ENCODE measurements at places on chromosomes 7 and 10. TPM values are rescaled to one million over a fixed set of nuclear protein-coding genes. Genes with fewer than 3 reads are reported as not detected.

PURB gene
- 3.3 TPM for polyA plus RNA-seq

ASZ1 gene
- 0.70 TPM for polyA plus RNA-seq

C10orf62 gene
- polyA plus RNA-seq: not detected

ADIRF gene
- polyA plus RNA-seq: 0.40 TPM

VSTM4 gene
- 3.6 TPM for polyA plus RNA-seq

HTR7 gene
- not detected for polyA plus RNA-seq

EBLN1 gene
- not detected for polyA plus RNA-seq

GNG11 gene
- polyA plus RNA-seq: 21.3 TPM

SLC16A12 gene
- polyA plus RNA-seq: 7.6 TPM

NAPEPLD gene
- polyA plus RNA-seq: 15.7 TPM

PRKAR1B gene
- polyA plus RNA-seq: 48.6 TPM

XRCC2 gene
- 4.4 TPM for polyA plus RNA-seq

MTERF1 gene
- polyA plus RNA-seq: 12.0 TPM

CDC14C gene
- polyA plus RNA-seq: 0.06 TPM

PRPS1L1 gene
- polyA plus RNA-seq: not detected

CFAP43 gene
- polyA plus RNA-seq: 1.9 TPM

Measured in cardiac muscle cell (in vitro differentiated cells and primary cell).